ENCODE measurements at places on chromosomes 4 and X.

GRCh38 chr4:189304809-189305208 lies 635.9 kb upstream of the FRG1 start:
- no peak for DNase-seq

GRCh38 chr4:171846232-171846631 lies 33.0 kb downstream of the GALNTL6 start:
- DNase-seq: peak; percentile 3

GRCh38 chrX:34877436-34877835 lies 65.2 kb upstream of the FAM47B start:
- no peak for DNase-seq

GRCh38 chr4:185244763-185245162 lies 35.4 kb downstream of the SNX25 start:
- no peak for DNase-seq

DNA sequence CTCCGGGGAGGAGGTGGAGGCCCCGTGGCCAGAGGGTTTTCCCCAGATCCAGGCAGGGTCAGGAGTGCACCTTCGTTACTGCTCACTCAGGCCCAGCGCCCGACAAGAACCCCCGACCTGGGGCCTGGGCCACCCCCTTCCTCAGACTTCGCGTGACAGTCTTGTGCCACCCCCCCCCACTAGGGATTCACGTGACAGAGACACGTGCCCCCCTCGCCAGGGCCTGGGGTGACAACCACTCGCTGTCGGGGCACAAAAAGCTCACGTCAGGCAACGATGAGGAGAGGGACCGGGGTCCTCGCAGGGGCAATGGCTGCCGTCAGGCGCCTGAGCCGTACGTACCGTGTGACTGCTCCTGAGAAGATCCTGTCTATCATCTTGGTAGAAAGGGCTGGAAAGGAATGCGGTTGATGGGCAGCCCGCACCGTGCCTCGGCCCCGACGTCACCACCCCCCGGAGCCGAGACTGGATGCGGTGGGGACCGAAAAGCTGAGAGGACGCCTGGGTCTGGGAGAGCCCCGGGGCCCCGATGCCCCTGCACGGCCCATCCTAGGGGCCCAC lies 23.0 kb upstream of the GTPBP6 start:
- no peak for DNase-seq

- no peak for DNase-seq
Measured at GRCh38 chr4:126727461-126727860, 905.3 kb upstream of the INTU start.

GRCh38 chr4:168725930-168726329 lies 229.1 kb downstream of the PALLD start:
- no peak for DNase-seq

DNA sequence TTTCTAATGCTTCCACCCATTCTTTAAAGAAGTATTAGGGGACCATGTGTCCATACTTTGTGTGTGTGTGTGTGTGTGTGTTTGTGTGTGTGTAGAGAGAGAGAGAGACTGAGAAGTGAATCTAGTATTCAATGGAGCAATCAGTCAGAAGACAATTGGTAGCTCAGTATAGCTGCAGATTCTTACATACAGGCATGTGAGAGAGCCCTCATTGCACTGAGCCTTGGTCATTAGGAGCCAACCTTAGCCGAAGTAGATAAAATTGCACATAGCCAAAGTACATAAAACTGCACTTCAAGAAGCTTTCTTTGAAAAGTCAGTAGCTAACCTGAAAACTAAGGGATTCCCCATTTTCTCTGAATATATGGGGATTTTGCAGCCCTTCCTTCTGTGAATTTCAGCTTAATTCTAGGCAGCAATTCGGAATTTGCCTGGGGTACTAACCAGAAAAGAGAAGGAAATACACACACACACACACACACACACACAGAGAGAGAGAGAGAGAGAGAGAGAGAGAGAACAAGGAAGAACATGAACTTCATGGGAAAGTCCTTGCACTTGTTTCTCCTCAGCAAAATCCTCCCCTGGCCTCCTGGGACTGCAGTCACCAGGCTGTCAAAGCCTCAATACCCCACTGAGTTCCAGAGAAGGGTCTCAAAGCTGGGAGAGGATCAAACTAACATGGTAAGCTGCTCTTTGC lies 1.7 kb upstream of the PRDM8 start:
- no peak for DNase-seq

All from NCI-H187 (cell line).